ENCODE measurements at places on chromosomes 2 and 18. TPM values are rescaled to one million over a fixed set of nuclear protein-coding genes. Genes with fewer than 3 reads are reported as not detected.

Gene STPG4
- total RNA-seq: not detected

Gene CYTIP
- 302 TPM for total RNA-seq

DNA sequence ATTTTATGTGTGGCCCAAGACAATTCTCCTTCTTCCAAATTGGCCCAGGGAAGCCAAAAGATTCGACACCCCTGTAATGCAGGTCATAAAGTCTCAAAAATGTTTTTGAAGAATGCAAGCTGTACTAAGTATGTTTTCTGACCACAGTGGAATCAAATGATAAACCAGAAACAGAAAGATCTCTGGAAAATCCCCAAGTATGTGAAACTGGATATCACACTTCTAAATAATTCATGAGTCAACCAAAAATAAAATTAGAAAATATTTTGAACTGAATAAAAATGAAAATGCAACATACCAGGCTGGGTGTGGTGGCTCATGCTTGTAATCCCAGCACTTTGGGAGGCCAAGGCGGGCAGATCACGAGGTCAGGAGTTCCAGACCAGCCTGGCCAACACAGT lies 34.1 kb upstream of the UBE2F start:
- DNase-seq: no peak

GRCh38 chr18:30763902-30764350 lies 278.6 kb downstream of the DSC3 start:
- DNase-seq: no peak

GRCh38 chr18:61833978-61834377 lies 58.8 kb downstream of the RNF152 start:
- DNase-seq: no peak

Gene NMUR1
- total RNA-seq: not detected

Gene CEP68
- 5.5 TPM for total RNA-seq

GRCh38 chr2:29777161-29777560 lies 144.2 kb downstream of the ALK start:
- no peak for DNase-seq

GRCh38 chr18:69755856-69756496 lies 191.7 kb downstream of the CD226 start:
- DNase-seq: no peak

DNA sequence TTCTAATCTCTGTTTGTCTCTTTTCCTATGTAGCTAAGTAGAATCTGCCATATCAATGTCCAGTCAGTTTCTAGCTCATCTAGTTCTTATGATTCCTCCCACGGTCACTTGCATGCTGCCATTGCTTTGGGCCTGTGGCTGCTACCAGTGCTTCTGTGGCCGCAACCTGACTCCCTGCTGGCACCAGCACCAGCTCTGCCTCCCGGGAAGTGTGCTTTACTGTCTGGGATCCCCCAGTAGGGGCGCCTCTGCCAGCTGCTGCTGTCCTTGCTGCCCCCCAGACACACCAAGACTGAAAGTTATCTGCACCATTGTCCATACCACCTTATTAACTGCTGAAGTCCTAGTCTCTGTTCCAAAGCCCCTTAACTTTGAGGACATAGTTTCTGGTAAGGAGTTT lies 56.3 kb downstream of the RAPGEF4 start:
- DNase-seq: no peak

Gene ELOA2
- total RNA-seq: not detected

Gene SLC4A5
- total RNA-seq: 0.71 TPM

GRCh38 chr18:48153613-48154481 lies 223.4 kb upstream of the SMAD2 start:
- DNase-seq: no peak

Gene TRABD2A
- 62.2 TPM for total RNA-seq

Gene PLEKHB2
- total RNA-seq: 72.5 TPM

- DNase-seq: no peak
Measured at GRCh38 chr2:176445956-176446355, 176.7 kb downstream of the MTX2 start.

DNA sequence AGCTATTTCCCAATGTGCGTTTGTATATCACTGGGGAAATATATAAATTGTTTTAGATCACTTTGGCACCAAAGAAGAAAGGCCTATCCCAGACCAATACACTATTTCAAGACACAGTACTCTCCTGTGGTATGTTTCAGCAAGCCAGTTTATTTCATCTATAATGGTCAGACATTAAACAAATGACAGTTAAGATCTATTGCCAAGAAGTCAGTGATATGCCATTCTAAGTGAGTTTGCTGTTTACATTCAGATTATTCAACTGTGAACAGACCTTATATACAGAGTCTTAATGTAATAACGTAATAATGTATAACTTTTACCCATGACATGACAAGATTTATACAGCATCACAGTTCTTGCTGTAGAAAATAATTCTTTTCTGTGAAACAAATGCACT lies 352.7 kb downstream of the CDH7 start:
- DNase-seq: no peak

DNA sequence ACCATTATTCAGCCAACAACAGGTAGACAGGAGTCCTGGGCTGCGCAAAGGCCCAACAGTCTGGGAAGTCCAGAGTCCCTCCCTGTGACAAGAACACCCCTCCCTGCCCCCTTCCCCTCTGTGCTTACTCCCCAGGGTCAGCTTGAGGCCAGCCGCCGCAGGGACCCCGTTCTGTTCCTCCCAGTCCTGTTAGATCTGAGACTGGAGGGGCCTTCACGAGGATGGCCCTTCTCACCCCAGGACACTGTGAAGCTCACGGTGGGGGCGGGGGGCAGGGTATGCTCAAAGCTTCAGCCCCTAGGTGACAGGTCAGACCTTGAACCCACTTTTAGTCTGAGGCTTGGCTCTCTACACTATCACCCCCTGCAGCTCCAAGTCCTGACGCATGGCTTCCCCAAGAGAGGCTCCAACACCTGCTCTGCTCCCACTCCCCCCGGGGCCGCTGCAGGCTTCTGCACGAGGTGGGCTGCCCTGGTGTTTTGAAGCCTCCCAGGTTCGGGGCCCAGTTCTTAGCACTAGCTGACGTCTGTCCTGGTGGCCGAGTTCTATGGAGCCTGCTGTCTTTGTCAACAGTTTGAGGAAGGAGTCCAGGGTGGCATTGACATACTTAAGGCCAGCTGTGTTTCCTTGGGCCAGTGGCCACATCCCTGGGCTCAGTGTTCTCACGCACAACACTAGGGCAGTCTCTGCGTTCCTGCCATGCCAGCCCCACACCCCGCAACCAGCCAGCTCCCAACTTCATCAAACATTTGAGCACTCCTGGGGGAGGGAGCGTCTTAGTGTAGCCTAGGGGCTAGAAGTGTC lies 37.2 kb upstream of the HPCAL1 start:
- no peak for DNase-seq

- no peak for DNase-seq
Measured at GRCh38 chr2:84121-84520, 37.8 kb upstream of the FAM110C start.

Gene GBX2
- not detected for total RNA-seq

- DNase-seq: no peak
Measured at GRCh38 chr18:24791751-24792545, 331.5 kb downstream of the HRH4 start.

DNA sequence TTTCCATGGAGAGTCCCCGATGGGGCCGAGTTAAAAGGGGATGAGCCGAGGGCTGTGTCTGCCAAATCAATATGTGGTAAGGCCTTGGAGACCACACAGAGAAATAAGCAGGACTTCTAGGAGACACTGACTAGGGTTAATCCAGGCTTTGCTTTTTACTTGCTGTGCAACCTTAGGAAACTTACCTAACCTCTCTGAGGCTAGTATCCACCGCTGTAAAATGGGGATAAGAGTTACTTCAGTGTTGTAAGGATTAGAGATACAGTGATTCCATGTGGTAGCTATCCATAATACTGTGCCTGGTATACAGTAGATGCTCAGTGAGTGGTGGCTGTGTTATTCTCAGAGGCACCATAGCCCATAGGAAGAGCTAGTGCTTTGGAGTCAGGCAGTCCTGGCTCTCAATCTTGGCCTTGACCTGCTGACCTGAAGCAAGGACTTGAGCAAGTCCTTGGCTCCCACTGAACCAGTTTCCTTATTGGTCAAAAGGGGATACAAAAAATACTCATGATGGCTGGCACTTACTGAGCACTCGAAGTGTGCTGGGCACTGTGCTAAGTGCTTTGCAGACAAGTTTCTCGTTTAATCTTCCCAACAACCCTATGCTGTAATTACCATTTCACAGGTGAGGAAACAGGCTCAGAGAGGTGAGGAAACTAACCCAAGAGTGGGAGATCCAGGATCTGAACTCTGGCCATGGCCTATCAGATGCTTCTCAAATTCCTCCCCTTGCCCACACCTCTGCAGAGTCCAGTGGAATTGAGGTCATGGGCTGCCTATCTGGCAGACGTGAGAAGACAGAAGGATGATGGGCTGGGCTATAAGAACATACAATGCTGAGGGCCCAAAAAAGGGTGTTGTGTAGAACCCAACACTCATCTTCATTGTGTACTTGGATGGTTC lies 12.0 kb upstream of the DES start:
- DNase-seq: no peak

DNA sequence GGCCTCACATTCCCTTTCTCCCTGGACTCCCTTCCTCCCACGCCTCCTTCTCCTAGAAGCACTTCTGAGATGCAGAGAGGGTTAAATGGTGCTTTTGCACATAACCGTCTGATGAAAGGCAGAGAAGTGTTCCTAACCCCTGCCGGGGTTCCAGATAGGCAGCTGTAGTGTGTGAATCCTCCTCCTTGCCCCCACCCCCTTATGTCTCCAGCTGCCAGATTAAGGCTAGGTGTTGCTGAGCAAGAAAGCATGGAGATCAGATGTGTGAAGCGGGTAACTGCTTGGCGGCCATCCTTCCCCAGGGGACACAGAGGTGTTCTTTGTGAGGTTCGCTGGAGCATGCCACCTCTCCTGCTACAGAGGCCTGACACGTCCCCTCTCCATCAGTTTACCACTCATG lies 88.3 kb downstream of the NRP2 start:
- no peak for DNase-seq

GRCh38 chr18:8847066-8847755 lies 141.9 kb downstream of the MTCL1 start:
- DNase-seq: no peak

GRCh38 chr18:48002933-48003365 lies 72.5 kb upstream of the SMAD2 start:
- no peak for DNase-seq

DNA sequence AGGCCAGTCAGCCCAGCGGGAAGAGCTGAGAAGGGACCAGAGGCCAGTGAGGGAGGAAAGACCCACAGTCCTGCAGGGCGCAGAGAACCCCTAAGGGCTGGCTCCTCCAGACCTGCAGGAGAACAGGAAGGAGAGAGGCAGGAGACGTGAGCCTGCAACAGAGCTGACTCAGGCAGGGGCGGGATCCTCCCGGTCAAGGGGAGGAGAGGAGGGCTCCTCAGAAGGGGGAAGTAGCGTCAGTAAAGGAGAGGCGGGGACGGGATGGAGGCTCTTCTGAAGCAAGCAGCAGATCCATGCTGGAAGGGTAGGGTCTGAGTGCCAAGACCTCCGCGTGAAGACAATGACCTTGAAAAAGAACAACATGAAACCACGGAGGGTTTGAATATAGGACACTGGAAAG lies 50.8 kb downstream of the TRABD2A start:
- no peak for DNase-seq
